IMR-90 (cell line): ENCODE measurements at places on chromosomes 12 and 14. TPM values are rescaled to one million over a fixed set of nuclear protein-coding genes. Genes with fewer than 3 reads are reported as not detected.

Gene SSPN
- 5.6 and 7.8 TPM in 2 replicates for total RNA-seq

Gene GALNT6
- total RNA-seq = 21.4 and 23.7 TPM in 2 replicates

Gene CLEC2B
- 0.18 and 0.56 TPM in 2 replicates for total RNA-seq

Gene MYO1H
- not detected in 2 replicates for total RNA-seq

Gene TNS2
- 10.4 and 10.6 TPM in 2 replicates for total RNA-seq

Gene ENDOU
- under 0.01 TPM in 2 replicates for total RNA-seq

Gene EP400
- 4.3 and 5.3 TPM in 2 replicates for total RNA-seq

DNA sequence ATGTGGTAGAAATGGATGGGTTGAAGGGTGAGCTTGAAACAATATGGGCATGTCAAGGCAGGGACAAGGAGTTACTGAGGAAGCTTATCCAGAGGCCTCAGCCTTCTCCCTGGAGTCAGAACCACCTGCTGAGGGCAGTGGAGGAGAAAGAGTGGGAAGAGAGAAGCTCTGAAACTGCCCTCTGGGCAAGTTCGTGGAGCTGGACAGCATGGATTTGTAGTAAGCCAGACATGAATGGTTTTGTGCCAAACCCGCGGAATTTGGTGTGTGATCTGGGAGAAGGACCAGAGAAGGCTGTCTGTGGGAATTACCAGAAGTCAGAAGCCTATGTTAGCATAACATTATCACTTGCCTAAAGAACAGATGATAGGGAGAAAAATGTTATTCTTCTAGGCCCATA is 164.8 kb downstream of the SLC41A2 start:
- peak; percentile 9 for DNase-seq

DNA sequence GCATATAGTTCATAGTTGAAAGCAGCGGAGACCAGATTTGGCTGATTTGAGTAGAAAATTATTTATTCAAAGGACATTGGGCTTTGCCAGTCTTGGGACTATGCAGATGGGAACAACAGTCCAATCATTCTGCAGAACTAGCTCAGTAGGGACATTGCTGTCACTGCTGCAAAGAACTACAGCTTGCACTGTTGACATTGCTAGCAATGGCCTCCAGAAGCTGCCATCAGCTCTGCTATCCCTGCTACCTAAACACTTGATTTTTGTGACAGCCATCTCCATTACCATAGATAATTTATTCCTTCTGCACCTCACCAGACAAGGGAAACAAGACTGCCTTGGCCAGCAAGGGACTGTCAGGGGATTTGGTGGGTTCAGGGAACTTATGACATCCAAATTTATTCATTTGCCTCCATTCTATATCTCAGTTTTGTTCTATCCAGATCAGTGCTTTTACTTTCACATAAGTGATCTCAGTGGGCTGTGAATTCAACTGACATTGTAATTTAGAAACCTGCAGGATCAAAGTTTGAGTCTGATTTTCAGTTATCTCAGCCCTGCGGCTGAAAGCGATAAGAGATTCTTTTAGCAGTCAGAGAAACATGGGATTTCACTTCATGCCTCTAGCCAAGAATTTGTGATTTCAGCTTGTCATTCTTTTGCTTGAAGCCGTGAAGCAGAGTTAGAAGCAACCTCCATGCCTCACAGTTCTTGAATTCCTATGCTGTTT is 136.7 kb upstream of the FBXO33 start:
- no peak for DNase-seq

GRCh38 chr12:28799348-28799747 is 349.7 kb upstream of the FAR2 start:
- DNase-seq = no peak

DNA sequence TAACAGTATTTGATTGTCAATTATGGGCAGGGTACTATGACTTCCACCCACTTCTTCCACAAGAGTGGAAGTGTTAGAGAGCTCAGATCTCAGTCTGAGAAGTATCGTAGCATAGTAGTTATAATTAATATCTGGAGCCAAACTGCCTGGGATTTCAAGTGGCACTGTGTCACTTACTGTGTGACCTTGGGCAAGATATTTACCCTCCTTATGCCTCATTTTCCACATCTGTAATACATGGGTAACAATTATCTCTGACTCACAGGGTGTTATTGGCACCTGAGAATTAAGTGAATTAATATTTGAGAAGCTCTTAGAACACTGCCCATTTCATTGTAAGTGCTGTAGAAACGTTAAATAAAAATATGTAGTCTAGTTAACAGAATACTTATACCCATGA is 11.5 kb downstream of the RAB21 start:
- no peak for DNase-seq

DNA sequence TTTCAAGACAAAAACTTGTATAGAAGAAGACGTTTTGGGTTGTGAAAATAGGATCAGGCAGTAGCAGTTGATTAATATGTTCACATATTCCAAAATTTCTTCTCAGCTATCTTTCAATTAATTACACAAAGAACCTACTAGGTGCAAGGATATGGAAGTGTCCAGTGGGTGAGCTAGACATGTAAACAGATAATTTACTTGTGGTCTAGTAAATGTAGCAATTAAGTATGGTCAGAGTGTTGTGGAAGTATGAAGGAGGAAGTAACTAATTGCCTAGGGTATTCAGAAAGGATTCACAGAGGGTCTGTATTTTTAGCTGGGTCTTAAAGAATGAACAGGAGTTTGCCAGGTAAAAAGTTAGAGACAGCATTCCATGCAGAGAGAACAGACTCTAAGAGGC is 5.9 kb downstream of the GOLGA5 start:
- DNase-seq = no peak

DNA sequence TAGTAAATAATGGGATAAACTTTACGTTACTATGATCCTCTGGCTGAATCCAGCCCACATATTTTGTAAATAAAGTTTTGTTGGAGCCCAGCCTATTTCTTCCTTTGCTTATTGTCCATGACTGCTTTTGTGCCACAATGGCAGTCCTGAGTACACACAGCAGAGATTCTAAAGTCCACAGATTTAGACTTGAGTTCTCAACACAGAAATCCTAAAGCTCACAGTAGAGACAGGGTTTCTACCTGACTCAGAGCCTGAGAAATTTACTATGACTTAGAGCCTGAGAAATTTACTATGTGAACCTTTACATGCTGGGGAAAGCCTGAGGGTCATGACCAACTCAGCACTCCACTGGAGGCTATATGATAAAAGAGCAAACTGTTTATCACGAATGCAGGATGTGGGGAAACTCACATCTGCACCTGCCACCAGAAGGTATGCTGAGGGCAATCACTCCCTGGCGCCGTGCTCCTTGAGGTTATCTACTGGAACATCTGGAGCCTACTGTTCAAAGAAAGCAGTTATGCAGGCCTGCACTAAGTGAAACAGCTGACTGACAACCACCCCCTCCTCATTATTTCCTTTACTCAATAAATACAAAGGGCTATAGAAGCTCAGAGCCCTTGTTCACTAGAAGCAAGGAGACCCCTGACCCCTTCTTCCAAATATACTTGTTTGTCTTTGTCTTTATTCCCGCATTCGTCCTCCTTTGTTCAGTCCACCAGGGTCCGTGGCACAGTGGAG is 52.6 kb upstream of the BICD1 start:
- peak; percentile 40 for DNase-seq

GRCh38 chr12:107657133-107657532 is 28.5 kb upstream of the PWP1 start:
- no peak for DNase-seq

DNA sequence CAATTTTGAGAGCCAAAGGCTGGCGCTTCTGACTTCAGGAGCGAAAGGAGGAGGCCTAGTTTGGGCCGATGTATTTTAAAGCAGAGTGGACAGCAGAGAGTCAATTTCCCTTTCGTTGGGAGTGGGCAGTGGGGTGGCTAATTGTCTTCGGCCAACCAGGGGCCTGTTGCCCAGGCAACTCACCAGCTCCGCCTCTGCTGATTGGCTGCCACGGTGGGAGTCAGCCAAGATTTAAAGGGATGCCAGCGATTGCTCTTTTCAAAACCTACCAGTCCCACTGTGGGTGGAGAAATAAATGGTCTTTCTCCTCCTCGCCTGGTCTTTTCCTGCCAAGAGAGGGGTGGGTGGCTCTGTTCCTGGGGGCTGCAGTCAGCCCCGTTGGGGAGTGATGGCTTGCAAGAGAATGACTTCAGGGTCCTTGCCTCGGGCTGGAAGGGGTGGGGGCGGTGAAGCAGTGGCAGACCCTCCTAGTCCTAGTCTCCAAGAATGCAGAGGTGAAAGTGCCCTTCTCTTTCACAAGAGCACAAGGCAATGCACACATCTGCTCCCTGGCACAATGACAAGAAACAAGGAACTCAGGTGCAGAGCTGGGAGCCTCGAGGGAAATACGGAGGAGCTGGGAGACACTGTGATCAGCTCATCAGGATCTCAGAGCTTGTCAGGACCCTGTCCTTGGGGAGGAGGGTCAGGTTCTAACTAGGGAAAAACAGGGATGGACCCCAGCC is 37.7 kb downstream of the RASAL1 start:
- DNase-seq = no peak

GRCh38 chr12:58920102-58920960 is at the start of gene LRIG3:
Gene LRIG3, minus strand, starts transcription at chr12:58920504. Its CDS starts 269 bp downstream, at chr12:58920235.
- peak; percentile 89 for DNase-seq

- no peak for DNase-seq
Observed at GRCh38 chr14:68791902-68792677, 777 bp downstream of the ZFP36L1 start.
